Naive thymus-derived CD8-positive, alpha-beta T cell (primary cell): ENCODE measurements at places on chromosomes 1 and 21.

DNA sequence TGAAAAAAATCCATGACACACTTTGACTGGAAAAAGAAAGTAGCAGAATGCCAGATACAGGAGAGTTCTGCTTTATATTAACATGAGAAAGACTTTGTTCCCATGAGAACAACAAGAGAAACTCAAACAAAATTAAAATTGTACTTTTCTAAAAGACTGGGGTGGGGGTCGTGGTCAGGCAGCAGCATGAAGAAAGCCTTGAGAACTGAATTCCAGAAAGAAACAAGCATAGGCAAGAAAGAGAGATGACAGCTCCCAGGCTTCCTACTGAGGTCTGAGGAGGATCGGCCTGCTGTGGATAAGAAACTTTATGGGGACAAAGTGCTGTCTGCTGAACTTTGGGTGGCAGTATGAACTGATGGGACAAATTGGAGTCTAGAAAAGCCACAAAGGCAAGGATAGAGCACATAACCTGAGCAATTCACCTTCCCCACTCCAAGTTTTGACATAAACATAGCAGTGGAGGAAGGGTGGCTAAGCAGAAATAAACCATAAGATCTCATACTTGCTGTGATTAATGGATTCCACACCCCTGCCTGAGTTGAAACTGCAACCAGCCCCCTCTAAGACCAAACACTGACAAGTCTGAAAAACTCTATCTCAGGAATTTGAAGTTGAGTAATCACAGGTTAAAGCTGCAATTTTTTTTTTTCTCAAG is 43.7 kb downstream of the COL6A1 start:
- no peak for DNase-seq

GRCh38 chr1:111275079-111275478 is 15.6 kb upstream of the CHIA start:
- DNase-seq: no peak

DNA sequence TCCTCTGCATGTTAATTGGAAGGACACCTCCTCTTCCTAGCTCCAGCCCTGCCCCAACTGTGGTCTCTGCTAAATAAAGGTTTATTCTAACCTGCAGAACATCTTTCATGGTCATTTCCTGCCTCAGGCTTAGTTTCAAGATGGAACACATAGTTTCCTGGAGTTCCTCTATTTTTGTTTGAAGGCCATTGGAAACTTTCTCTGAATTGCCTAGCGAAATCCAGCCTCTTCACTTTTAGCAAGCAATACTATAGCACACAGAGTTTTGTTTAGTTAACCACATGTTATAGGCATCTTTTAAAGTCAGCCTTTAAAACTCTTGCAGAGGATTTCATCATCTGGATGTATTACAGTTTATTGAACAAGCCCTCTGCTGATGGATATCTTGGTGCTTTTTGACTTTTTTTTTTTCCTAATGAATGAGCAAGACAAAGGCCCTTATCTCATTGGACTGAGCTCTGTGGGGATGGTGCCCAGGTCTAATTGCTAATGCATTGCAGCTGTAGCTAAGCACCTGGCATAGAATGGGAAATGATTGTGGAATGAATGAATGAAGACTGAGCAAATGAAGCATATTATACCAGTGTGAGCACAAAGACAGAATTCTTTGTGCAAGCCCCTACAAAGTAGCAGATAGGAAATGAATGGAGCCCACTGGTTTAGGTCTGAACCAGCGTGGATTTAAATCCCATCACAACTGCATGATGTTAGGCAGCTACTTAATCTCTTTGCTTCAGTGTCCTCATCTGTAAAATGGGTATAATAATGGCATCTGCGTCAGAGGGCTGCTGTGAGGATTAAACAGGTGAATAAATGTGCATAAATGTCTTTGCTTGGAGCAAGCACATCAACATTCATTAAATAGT is 641 bp upstream of the CFAP107 start:
- DNase-seq: no peak

GRCh38 chr1:45340816-45341466 is 701 bp upstream of the MUTYH start:
- DNase-seq: no peak

DNA sequence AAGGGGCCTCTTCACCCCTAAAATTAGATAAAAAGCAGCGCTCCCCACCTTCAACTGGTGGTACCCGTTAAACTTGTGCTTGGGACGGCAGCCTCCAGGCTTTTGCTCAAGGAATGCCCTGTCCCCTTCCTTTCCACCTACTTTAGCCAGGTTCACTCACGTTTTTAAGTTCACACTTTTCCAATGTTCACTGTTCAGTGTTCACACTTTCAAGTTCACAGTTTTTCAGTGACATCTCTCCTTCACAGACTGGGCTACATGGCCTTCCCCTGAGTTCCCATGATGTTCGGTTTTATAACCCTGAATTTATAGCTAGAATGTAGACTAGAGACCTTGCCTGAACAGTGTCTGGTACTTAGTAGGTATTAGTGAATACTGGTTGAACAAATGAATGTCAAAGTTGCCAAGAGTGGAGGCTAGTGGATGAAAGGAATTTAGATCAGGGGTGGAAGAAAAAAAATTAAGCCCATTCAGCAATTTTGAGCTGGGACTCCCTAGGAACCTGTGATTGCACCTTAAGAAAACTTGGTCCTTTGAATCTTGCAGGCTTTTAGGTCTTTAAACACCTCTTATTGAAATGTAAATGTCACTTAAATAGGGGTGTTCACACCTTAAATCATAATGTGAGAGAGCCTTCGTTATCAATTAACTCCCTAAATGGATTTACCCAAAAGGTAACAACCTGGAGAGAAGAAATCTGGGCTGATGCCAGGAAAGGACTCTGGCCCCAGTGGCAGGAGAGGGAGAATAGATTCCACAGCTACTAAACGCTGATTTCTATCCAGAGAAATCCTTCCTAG is 12.3 kb downstream of the BTG2 start:
- DNase-seq: no peak

DNA sequence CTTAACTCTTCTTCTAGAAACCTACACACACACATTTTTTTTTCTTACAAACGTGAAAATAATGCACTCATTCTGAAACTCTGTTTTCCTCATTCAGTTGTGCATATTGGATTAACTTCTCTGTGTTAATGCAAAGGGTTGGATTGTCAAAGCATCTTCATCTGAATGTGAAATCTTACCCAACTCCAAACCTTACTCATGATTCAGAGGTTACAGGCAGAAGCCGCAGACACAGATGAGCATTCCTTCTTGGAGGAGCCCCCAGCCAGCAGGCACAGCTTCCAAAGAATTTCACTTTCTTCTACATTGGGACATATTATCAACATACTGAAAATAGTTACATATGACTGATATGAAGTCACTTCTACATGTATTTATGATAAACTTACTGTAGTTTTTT is 15.7 kb downstream of the PATJ start:
- no peak for DNase-seq

DNA sequence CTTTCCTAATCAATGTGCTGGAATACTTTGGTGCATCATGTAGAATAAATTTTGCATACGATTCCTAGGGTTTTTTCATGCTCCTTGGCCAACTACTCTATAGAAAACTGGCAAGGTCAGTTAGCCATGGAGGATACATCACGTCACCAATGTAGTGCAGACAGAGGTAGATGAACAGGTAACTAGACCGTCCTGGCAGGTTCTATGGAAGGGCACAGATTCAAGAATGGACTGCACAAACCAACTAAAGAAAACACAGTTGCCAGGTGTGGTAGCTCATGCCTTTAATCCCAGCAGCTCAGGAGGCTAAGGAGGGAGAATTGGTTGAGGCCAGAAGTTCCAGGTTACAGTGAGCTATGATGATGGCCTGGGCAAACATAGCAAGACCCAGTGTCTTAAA is 9.9 kb downstream of the MTF1 start:
- DNase-seq: no peak

- no peak for DNase-seq
These were observed 89.9 kb downstream of the RASAL2 start for GRCh38 chr1:178183796-178184195.

GRCh38 chr21:45996311-45997204 is 15.0 kb downstream of the COL6A1 start:
- no peak for DNase-seq

DNA sequence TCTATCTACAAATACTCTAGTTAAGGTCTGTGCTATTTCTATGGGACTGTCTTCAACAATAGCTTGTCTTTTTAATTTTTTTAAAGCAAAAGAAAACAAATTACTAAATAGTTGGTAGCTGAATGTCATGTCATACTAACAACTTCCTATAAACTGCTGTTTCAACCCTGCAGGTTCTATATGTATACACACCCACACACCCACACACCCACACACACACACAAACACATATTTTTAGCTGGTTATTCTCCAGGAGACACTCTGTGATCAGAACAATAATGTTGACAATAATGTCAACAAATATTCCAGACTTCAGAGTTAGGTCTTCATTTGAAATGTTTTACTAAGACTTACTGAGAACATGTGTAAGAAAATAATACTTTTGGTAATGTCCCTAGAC is 66.7 kb downstream of the AK5 start:
- no peak for DNase-seq

DNA sequence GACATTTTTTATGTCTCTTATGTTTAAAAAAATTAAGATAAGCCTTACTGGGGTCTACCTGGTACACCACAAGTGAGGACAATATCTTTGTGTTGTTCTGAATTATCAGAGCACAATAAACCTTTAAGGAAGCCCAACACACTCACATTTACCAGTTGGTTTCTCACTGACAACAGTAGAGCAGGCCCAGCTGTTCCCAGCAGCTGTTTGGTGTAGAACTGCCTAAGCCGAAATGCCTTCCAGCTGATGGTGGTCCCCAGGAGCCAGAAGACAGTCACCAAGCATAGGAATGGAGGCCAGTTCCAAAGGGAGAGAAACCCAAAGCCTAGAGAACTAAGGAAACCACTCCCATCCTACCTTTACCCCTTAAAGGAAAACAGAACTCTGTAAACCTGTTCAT is 428.6 kb upstream of the CAMK1G start:
- DNase-seq: no peak

- no peak for DNase-seq
These were observed 53.2 kb downstream of the SYT2 start for GRCh38 chr1:202656951-202657646.

GRCh38 chr1:185823467-185823866 is 89.3 kb downstream of the HMCN1 start:
- DNase-seq: no peak

- DNase-seq: no peak
These were observed 47.1 kb downstream of the CACHD1 start for GRCh38 chr1:64516803-64517568.

DNA sequence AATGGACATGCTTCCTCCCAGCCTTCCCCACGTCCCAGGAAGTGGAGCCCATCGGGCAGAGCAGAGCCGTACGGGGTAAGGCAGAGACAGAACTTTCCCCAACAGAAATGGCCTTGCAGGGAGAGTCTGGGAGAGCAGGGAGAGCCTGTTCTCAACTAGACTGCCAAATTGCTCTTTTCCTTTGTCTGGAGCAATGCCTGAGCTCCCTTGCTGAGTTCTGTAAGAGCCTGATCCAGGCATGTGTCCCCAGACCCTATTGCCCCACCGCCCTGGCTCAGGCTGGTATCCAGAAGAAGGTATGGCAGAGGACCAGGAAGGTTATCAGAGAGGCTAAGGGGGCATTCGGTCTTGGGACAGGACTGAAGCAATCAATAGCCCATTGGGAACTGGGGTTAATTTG is 79.9 kb downstream of the TMEM53 start:
- no peak for DNase-seq

DNA sequence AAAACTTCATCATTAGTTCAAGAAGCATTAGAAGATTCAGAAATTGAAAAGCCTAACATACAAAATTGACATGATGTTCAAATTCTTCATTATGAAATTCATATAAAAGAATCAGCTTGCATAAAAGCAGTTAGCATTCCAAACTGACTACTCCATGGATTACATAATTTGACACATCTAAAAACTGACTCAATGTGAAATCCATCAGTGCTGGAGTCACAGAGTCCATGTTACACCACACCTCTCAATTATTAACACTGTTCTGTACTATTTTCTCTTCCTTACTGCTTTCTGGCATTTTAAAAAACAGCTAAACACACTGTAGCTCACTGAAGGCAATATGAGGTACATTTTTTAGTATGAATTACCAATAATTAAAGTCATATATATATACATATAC is 28.0 kb downstream of the ARHGAP29 start:
- DNase-seq: no peak

DNA sequence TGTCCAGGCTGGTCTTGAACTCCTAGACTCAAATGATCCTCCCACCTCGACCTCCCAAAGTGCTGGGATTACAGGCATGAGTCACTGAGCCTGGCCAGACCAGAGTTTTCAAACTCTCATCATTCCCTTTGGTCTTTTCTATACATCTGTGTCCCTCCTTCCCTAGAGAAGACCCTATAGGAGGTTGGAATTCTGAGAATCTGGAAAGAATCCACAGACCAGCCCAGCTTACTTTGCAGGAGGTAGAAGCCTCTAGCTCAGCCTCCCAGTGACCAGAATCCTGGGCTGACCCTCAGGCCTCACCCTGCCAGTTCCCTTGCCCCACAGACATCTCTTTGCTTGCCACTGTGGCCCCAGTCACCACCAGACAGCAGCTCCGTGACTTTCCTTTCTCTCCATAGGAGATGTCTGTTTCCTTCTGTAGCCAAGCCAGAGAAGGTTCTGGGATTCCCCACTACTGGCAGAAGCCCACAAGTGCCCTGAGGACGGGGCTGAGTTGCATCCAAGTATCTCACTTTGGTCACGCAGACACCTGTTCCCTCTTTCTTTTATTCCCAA is 34.7 kb upstream of the KHDRBS1 start:
- no peak for DNase-seq

DNA sequence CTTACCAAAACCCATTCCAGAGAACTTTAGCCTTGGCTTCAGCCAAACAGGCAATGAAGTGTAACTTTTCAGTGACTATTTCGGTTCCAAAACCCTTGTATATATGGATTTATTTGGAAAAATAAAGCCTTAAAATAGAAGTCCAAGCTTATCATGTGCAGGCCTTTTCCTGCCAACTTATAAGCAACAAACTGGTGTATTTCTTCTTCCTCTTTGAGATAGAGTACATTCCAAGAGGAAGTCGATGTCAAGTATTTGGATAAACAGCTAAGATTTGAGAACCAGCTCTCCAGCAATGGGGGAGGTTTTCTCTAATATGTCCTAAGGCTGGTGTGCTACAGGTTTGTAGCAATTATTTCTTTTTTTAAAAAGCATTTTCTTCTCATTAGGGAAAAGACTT is 407.8 kb downstream of the DUSP10 start:
- DNase-seq: no peak

- DNase-seq: no peak
These were observed 44.1 kb downstream of the S100B start for GRCh38 chr21:46560568-46561444.
